ENCODE measurements at places on chromosomes 16 and 17.

GRCh38 chr17:76594690-76595089, 9.0 kb upstream of the ST6GALNAC2 start:
- no peak for DNase-seq

GRCh38 chr17:50277357-50277754, 3.1 kb downstream of the TMEM92 start:
- no peak for DNase-seq

DNA sequence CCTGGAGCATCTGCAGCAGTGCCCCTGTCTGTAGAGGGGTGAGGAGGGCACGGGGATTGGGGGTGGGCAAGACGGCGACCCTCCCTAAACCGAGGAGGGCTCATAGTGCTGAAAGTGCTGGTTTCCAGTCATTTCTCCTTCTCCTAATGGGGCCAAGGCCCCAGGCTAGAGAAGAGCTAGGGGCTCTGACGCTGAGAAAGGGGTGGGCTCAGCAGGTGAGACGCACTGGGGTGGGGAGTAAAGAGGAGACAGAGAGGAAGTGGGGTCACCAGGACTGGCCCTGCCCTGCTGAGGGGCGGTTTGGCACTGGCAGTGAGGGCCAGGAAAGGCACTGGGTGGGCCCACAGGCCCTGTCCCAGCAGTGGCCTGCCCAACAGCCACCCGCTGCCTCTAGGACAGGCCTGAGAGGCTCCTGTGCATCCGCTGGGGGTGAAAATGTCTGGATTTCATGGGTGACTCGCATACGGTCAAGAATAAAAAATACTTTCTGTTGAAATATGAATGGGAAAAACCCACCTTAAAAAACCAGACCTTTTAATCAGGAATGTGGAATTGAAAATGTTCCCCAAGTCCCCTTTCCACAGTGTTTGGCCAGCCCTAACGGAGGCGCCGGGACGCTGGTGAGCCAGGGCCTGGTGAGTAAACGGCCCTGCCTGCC, 122.4 kb upstream of the SMURF2 start:
- DNase-seq = no peak

DNA sequence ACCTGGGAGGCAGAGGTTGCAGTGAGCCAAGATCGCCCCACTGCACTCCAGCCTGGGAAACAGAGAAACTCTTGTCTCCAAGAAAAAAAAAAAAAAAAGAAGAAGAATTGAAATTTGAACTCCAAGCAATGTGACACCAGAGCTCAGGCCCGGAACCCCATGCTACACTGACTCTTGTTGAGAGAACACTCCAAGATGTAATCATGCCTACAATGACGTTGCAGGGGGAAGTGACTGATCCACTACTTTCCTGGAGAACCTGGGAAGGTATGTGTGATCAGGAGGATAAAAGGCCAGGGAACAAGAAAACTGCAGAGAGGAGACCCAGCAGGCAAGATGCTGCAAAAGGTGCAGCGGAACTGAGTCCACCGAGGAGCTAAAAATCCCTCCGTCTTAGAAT, 57.9 kb downstream of the ADCY9 start:
- DNase-seq = no peak

GRCh38 chr16:86665319-86665675, 86.9 kb downstream of the FOXL1 start:
- DNase-seq = no peak

GRCh38 chr16:84861671-84862070, 41.9 kb downstream of the CRISPLD2 start:
- DNase-seq = no peak

DNA sequence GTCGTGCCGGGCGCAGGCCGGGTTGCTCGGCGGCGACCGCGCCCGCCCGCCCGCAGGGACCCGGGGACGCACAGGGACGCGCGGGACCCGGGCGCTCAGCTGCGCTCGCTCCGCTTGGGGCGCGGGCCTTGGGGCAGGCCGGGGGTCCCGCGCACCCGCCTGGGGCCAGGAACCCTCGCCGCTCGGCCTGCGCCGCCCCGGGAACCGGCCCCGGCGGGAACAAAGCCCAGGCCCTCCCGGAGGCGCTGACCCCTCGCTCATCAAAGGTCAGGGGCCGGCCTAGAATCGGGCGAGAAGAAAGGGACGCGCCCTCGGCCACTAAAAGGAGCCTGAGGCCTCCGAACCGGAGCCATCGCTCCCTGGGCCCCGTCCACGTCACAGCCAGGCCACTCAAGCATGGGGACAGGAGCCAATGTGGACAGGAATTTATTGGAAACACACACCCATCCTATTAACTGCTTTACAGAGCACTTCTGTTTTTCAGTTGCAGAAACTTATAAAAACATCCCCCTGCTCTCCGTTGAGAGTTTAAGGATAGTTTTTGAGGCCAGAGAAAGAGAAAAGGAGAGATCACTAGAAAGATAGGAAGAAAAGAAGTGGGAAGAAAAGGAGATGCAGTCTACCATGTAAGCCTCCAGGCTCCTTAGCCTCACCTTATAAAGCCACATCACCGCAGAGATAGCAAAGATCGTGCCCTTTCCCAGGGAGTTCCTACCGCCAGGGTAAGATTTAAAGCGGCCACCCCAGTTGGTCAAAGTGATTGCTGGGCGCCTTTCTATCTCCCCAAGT, 558 bp upstream of the ZFHX3 start:
- no peak for DNase-seq

DNA sequence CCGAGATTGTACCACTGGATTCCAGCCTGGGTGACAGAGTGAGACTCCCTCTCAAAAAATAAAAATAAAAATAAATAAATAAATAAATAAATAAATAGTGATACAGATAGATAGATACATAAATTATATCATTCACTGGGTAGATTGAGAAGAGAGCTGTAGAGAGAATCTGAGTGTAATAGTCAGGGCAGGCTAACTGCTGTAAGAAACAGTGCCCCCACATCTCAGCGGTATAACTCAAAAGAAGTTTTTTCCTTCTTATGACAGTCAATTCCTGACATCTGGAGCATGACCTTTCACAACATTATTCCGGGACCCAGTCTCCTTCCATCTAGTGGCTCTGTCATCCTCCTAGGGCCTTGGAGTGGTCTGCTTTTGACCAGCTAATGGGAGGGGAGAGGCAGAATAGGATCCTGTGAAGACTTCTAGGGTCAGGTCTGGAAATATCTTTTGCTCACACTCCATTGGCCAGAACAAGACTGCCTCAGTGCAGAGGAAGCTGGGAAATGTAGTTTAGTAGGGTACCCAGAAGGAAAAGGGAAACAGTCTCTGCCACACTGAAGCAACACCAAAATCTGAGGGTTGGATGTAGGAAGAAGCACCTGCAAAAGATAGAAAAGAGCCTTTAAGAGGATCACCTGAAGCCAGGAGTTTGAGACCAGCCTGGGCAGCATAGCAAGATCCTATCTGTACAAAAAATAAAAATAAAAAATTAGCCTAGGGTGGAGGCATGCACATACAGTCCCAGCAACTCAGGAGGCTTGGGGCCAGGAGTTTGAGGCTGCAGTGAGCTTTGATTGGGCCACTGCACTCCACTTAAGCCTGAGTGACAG, 3.0 kb upstream of the QPRT start:
- peak; percentile 16 for DNase-seq

- DNase-seq = no peak
Measured at GRCh38 chr16:69112285-69113129, 7.1 kb downstream of the HAS3 start.

GRCh38 chr17:58338454-58338840, 9.9 kb upstream of the TSPOAP1 start:
- DNase-seq = no peak

DNA sequence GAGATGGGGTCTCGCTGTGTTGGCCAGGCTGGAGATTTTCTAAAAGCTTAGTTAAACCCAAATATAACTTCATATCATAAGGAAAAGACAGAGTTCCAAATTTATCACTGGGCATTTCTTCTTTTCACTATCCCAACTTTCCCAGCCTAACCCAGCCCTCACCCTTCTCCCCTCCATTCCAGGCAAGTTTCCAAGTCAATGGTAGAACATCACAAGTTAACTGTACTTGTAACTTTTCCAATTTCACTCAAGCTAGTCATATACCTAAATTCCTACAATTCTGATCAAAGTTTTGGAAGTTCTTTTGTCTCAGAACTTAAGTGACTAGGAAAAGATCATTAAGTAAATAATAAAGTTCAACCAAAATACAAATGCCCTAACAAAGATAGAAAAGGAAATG, 61.2 kb downstream of the USP32 start:
- DNase-seq = no peak

All from putamen (tissue), 1 donor.